ENCODE measurements at places on chromosomes 4 and X. TPM values are rescaled to one million over a fixed set of nuclear protein-coding genes. Genes with fewer than 3 reads are reported as not detected.

Gene METTL14
- 57.3 TPM for polyA plus RNA-seq

Gene CT47B1
- not detected for polyA plus RNA-seq

Gene HHIP
- polyA plus RNA-seq, result 34.2 TPM

DNA sequence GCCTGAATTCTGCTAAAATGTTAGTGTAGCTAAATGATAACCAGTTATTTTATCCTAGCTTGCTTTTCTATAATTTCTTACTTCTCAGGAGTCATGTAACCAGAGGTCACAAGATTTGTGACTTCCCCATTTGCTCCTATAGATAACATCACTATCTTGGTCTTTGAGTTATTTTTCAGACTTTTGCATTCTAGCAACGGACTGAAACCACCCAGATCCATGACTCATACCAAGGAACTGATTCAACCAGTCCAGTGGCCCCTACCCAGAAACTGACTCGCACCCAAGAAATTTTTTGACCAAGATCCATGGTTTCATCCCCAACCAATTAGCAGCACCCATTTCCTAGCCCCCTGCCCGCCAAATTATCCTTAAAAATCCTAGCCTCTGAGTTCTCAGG, 50.0 kb downstream of the IQCM start:
- no peak for DNase-seq
- no peak overlapping the region for H3K27ac ChIP-seq
- H3K4me3 ChIP-seq, result no peak overlapping the region
- H3K27me3 ChIP-seq, result no peaks in the 10 kb centered on the region

DNA sequence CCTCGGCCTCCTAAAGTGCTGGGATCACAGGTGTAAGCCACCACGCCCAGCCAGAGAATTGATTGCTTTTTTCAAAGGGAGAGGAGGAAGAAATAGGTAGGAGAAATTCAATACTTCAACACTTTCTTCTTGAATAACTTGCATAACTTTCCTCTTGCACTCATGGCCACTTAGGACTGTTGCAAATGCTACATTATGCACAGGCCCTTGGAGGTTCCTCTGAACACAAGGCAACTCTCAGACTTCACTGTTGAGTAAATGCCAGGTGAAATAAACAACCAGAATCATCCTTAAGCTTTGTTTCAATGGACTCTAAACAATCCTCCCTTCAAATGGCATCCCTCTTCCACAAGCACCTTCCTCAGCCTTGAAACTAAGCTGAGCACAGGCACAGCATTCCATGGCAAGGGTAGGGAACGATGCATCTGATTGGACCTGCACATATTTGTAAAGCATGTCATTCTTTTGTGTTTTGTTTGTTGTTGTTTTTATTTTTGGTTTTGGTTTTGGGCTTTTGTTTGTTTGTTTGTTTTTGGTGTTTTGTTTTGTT, 28.1 kb downstream of the CORIN start:
- H3K4me3 ChIP-seq, result no peak overlapping the region
- H3K27me3 ChIP-seq, result no peaks in the 10 kb centered on the region

Data from left lung (tissue), 14 donors.